Stimulated activated CD4-positive, alpha-beta T cell treated with anti-CD3 and anti-CD28 coated beads, Interleukin-1b, Interleukin-23, amount 100 ng/mL, for 1 hour (primary cell): ENCODE measurements at places on chromosomes 1 and 21.

DNA sequence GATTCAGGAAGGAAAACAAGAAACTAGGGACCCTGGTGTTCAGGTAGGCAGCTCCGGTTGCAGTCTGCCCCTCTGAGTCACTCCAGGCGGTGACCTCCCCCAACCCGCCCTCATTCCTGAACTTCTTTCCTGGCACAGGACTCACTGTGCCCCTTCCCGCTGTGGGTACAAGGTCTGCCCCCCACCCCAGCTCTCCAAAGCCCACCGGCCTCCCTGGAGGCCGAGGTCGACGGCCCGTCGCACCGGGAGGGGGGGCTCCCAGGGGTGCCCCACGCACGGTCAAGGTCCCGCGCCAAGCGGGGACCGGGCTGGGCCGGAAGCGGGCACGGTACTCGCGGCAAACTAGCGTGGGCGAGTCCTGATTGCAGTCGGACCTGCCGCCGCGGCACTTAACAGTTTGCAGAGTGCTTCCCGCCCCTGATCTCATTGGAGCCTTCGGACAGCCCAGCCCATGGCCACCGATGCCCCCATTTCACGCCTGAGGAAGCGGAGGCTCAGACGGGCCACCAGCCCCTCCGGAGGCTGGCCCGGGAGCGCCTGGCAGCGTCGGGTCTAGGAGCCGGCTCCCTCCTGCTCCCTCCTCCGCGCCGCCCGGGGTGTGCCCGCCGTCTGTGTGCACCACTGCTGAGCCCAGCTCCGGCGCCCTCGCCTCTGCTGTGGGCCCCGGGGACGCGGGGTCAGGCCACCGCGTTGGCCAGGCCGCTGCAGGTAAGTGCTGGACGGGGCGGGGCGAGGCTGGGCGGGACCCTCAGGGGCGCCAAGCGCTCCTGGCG is at the start of gene GJB3:
Gene GJB3, plus strand, starts transcription at position 144 of the 773 bp plus-strand sequence. CDS start 3,549 bp downstream, outside the sequence.
- no peak for DNase-seq

DNA sequence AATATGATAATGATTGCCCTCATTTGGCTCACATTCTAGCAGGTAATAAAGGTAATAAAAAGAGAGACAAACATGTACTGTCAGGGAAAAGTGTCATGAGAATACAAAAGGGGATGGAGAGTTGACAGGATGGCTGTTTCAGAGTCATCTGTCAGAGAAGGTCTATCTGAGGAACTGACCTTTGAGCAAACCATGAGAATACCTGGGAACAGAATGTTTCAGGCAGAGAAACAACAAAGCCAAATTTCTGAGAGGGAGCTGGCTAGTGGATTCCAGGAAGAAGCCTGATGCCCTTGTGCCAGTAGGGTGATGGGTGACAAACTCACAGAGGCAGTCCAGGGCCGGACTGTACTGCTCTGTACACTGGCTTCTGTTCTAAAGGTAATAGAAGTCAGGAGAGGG is 107.2 kb downstream of the C1orf21 start:
- DNase-seq: no peak

DNA sequence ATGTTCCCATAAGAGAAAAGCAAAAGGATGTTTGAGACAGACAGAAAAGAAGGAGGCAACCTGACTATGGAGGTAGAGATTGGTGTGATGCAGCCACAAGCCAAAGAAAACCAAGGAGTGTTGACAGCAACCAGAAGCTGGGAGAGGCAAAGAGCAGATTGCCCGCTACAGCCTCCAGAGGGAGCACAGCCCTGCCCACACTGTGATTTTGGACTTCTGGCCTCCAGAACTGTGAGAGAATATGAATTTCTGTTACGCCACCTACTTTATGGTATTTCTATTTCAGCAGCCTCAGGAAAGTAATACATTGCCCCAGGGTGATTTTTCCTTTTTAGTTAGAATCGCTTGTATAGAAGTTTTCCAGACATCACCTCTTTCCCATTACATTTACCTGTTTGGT is 28.4 kb downstream of the SLAMF6 start:
- DNase-seq: no peak

- no peak for DNase-seq
Observed at GRCh38 chr1:26972390-26972789, 12.1 kb upstream of the KDF1 start.

GRCh38 chr1:232984577-232985425 is 34.4 kb downstream of the NTPCR start:
- DNase-seq: no peak

DNA sequence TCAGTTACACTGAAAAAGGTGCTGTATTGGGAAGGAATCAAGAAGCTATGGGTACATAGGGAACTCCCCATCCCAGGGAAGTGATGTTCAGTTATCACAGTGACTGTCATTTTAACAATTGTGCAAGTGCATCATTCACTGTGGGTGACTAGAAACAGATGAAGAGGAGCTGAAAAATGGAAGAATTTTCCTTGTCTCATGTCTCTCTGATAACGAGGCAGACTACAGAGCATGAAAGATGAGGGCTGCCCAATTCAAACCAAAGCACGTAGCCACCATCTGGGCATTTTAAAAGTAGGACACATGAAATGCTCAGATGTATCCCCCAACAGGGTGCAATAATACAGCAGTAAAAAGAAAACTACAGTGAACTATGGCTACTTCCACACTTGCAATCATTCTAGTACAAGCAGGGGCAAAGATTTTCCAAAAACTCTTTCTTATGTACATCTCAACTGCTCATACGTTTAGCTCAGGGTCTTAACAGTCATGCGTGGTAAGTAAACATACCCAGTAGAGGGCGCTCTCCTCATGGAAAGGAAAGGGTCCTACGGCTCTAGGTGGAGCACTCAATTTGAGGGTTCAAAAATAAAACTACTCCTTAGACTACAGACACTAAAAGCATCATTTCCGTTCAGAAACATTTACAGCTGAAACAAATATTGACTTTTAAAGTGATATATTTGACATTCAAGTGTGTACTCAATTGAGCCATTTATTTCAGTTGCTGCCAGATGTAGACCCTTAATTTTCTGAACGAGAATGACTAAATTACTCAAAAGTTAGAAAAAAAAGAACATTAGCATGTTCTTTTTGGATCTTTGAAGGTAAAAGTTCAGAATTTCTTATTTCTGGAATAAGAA is 143.2 kb downstream of the KCTD3 start:
- DNase-seq: no peak

DNA sequence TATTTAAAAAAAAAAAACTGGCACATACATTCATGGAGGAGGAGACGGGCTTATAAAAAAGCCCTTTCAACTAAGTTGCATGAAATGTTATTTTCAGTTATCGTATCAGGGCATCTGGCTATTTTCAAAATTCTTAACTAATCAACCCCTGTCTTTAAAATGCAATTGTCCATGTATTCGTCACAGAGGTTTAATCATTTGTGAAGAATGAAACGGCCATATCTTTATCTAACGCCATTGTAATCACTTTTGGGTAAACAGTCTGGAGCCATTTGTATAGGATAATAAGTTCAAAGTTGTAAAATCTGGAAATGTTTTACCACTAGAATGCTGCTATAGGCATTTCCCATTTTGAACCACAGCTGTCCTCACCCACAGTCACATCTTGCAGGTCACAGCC is 30.4 kb downstream of the SLC30A10 start:
- DNase-seq: no peak

DNA sequence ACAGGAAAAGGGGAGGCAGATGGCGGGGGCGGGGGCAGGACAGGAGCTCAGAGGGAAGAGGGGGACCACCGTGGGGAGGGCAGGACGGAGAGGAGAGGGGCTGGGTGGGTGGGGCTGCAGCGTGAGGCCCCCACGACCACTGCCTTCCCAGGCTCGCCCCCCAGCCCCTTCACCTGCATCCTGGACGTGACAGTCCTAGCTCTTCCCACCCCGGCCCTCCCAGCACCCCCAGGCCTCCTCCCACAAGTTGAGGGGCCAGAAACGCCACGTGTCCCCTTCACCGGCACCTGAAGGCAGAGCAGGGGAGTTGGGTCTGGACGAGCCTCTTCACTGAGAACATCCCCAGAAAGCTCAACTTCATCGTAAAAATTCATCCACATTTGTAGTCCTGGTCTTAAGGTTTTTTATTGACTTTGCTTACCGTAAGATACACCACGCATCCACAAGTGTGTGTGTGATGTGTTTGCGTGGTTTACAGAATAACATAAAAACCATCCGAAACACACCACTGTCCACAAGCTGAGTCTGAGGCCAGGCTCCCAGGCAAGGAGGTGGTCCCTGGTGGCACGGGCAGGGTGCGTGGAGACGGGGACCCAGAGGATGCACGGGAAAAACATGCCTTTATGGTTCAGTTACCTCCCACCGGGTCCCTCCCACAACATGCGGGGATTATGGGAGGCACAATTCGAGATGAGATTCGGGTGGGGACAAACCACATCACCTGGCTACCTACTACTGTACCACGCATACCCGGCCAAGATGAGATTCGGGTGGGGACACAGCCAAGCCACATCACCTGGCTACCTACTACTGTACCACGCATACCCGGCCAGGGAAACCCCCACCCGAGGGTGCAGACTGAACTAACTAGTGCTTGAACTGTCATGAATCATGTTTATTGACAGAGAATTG is 13.9 kb upstream of the COL18A1 start:
- DNase-seq: no peak

- DNase-seq: no peak
Observed at GRCh38 chr1:230068621-230068873, 1.5 kb downstream of the GALNT2 start.

DNA sequence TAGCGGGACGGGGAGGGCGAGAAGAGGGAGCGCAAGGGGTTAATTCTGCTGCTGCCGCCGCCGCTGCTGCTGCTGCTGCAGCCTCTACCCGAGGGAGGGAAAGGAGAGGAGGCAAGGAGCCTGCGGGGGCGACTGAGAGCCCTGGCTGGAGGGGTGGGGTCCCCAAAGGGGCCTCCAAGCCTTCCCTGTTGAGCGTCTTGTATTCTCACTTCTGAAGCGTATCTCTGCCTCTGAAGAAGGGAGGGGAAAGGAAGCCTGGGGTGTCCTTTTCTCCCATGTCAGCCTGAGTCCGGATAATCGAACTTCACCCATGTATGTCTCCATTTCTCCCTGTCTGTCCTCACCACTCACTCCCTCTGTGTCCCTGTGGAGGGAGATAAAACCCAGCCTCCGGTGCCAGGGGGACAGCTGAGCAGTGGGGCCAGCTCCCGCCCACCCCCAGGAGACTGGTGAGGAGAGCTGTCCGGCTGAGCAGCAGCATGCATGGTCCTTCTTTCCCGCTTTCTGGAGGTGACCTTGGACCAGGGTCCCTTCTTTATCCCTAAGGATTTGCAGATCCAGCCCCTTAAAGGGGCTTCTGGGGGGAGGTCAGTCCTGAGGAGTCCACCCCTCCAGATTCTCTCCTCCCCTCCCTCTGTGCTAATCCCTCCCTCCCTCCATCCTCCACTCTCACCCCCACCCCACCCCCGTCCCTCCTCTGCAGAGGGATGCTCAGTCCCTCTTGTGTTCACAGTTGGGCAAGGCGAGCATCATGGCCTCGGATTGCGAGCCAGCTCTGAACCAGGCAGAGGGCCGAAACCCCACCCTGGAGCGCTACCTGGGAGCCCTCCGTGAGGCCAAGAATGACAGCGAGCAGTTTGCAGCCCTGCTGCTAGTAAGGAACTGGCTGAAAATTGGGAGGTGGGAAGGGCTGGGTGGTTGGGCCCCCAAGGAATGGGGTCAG is 1.0 kb downstream of the NCDN start:
- no peak for DNase-seq

DNA sequence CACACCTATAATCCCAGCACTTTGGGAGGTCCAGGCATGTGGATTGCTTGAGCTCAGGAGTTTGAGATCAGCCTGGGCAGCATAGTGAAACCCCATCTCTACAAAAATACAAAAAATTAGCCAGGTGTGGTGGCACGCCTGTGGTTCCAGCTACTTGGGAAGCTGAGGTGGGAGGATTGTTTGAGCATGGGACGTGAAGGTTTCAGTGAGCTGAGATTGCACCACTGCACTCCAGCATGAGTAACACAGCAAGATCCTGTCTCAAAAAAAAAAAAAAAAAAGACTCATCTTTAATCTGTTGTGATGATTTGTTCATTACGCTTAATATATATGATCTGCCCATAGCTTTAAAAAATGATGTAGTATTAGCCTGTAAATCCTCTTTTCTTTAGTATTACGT is 44.0 kb downstream of the OR10J1 start:
- no peak for DNase-seq

DNA sequence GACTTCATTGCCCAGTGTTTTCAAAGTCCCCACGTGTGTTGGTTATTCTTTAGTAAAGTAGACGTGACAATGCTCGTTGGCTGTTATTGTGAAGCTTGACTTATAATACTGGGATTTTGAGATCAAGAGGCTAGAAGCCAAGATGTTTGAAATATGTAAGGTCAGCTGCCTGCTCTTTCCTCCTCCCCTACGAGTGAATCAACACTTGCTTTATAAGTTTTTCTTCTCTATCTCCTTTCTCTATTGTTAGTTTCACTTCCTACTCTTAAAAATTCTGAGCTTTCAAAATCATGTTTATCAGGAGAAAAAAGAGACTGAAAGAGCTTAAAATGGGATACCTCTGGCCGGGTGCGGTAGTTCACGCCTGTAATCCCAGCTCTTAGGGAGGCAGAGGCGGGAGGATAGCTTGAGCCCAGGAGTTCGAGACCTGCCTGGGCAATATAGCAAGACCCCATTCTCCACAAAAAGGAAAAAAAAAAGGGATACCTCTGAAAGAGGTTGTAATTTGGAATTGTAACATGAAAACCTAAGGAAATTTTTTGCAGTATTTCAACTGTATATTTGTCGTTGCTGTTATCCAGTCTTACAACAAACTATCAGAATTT is 72.0 kb downstream of the EPB41 start:
- no peak for DNase-seq
